NCI-H2081 treated with DMSO at 0.1 percent for 48 hours (cell line): ENCODE measurements at places on chromosomes 7 and 10.

GRCh38 chr7:151177310-151177709 lies 9.7 kb downstream of the ASB10 start:
- no peak for DNase-seq

DNA sequence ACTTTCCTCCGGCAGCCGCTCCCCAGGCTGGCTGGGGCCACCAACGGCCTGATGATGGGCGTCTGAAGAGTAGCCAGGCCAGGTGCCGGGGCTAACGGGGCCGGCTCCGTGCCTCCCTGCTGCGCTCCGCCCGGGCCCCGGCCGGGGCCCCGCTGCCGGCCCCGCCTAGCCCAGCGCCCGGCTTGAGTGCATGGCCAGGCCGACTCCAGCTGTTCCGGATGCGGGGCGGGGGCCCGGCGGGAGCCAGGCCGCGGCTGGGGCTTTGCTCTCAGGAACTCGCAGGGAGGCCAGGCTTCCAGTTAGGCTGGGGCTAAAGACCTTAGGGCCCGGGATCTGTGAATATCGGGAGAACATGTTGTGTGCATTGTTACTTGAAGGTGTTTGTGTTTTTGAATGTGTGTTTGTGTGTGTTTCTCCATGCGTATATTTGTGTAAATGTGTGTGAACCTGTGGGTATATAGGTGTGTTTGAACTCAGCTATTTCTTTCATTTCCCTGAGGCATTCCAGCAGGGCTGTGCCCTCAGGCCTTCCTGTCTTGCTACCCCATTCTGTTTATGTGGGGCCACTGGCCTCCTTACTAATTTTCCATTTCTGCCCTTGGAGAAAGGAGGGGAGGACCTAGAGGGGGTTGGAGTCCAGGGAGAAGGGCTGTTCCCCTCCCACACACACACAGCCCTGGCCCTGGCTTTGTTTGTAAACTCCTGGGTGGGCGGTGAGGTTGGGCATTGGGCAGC lies 1.1 kb upstream of the LBX1 start:
- no peak for DNase-seq

GRCh38 chr10:113470372-113471240 lies 82.2 kb upstream of the HABP2 start:
- DNase-seq, result no peak

- DNase-seq, result no peak
Observed at GRCh38 chr10:44426247-44427034, 41.5 kb upstream of the CXCL12 start.

DNA sequence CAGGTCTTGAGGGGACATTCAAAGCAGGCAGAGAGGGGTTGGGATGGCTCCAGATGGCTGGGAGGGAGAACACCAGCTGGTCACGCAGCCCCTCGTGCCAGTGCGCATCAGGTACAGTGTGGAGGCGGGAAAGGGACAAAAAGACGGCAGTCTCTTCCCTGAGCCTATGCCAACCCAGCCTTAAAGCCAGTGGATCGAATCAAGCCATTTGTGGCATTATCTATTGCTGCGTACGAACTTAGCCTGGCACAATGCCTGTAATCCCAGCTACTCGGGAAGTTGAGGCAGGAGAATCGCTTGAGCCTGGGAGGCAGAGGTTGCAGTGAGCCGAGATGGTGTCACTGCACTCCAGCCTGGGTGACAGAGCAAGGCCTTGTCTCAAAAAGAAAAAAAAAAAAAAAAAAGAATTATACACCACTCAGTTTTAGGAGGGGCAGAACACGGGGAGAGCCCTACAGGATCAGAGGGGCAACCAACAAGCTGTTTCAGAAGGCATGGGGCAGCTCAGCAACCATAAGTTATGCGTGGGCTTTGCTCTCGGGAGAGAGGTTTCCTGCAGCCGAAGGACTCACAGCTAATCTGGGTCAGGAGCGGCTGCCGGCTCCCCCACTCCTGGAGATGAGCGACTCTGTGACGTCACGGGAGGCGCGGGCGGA lies 356 bp upstream of the NDUFB2 start:
- DNase-seq, result no peak

- DNase-seq, result peak; percentile 55
Observed at GRCh38 chr10:91409069-91409868, 875 bp upstream of the HECTD2 start.

- no peak for DNase-seq
Observed at GRCh38 chr10:52778511-52779392, 6.2 kb upstream of the MBL2 start.

- no peak for DNase-seq
Observed at GRCh38 chr7:70322856-70323255, 724.6 kb downstream of the AUTS2 start.

DNA sequence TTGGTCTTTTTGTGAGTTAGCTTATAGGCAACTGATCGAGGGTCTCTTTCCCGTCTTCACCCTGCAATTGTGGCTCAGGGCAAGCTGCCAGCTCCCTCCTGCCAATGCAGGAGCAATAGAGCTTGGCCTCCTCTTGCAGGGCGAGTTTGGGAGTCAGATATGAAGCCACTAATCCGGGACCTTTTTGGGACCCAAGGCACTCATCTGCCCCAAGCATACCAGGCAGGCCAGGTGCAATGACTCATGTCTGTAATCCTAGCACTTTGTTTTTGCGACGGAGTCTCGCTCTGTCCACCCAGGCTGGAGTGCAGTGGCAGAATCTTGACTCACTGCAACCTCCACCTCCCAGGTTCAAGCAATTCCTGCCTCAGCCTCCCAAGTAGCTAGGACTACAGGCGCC lies 21.1 kb downstream of the LIMK1 start:
- no peak for DNase-seq

- peak; percentile 76 for DNase-seq
Observed at GRCh38 chr7:158325530-158326381, 261.9 kb downstream of the PTPRN2 start.

GRCh38 chr10:45441239-45442190 lies 67.5 kb downstream of the ALOX5 start:
- DNase-seq, result no peak

DNA sequence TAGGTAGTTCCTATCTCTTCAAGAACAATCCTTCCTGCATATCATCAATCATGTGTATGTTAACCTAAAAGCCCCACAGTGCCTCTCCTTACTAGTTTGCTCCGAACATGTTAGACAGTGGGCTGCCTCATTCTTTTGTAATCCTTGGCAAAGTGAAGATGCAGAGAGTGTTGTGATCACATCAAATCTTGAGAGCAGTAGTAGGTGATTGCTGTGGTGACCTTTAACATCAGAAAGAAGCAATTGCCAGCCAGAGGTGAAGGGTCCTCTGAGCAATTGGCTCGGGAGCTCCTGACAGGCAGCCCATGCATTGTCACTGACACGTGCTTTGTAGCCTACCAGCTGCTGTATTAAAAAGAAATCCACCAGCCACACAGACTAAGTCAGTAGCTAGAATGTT lies 19.6 kb upstream of the GSTK1 start:
- no peak for DNase-seq

- DNase-seq, result no peak
Observed at GRCh38 chr7:1013581-1013980, 30.6 kb downstream of the CYP2W1 start.

DNA sequence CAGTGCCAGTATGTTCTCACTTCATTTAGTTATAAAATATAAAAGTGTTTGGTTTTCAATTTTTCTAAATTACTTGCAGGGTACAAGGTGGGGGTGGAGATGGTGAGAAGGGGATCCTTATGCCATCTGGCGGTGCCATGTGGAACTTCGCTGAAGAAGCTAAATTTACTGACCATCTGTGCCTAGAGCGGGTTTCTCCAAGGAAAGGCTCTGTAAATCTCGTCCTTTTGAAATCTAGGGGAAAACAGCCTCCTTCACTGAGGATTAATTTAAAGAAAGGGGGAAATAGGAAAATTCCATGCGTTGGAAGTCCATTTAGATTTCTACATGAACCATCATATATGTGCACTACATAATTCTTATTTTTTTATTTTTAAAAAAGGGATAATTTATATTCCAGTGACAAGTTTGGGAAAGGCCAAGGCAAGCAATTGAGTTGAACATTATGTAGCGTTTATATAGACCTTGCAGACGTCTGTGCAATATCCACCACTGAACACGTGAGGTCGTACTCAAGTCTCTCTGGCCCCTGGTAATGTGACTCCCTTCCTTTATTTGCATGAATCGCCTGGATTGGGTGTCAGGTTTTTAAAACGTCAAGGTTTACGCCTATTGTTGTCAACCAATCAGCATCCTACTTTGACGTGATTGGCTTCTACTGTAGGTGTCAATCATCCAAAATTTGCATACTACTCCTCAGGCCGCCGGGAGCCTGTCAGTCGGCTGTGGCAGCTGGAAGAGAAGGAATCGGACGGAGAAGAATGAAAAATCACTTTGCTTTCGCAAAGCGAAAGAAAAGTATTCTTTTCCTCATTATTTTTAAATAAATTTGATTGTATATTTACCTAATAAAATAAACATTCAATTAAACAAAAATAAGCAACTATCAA lies 297.1 kb upstream of the NFE2L3 start:
- DNase-seq, result peak; percentile 100

DNA sequence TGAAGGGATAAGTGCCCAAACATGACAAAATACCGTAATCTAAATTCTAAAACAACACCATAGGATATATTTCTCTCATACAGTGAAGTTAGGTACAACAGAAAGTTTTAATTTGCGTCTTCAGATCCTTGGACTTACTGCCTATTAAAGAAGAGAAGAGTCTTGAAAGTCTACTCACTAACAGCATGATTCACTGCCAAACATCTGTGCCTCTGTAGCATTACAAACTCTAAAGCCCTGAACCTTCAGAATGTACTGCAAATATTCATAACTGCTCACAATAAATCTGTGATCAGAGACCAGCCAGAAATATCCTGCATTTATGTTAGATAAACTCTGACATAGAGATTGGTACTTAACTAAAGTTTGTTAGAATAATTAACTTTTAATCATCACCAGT lies 365.3 kb downstream of the PARD3 start:
- DNase-seq, result no peak

- DNase-seq, result no peak
Observed at GRCh38 chr7:32056767-32057166, 13.4 kb downstream of the PDE1C start.

- no peak for DNase-seq
Observed at GRCh38 chr7:128872394-128872824, 9.8 kb downstream of the ATP6V1F start.

DNA sequence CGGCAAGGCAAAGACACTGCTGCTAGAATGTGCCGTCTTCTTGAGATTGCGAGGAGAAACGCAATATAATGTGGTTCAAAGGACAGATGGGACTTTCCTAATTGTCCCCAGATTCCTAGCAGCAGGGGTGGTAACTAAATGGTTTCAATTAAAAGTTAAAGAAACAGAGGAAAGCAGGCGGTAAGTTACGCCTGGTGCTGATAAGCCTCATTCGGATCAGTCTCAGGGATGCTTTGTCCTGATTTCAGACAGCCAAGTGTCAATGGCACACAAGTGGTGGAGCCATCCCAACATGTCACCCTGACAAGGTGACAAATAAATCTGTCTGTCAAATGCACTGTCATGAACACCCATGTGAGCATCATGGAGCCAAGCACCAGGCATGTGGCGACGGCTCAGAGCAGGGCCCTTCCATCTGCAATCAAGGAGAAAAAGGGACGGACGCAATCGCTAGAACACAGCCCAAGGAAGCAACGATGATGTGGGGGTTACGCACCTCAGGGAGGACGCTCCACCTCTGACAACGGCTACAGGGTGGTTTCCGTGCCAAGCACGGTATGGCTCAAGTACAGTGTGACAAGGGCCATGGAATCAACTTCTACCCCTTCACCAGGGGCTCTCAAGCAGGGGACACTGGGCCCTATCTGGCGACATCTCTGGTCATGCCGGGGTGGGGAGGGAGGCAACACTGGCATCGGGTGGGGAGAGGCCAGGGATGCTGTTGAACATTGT lies 66.2 kb downstream of the CTBP2 start:
- DNase-seq, result no peak

DNA sequence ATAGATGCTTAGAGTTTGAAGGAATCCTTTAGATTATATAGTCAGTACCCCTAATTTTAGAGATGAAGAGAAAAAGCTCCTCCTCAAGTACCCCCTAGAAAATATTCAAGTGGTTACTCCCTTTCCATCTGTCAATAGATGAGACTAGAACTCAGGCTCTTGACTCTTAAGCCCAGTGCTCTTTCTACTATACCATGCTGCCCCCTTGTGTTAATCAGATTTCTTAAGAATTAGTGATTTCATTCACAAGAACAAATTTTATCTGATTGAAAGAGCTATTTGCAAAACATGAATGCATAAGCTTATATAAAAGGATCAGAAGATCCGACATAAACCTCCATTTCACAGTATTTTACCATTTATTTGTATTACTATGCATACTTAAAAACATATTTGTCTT lies 179.3 kb downstream of the TFEC start:
- DNase-seq, result peak; percentile 52

- DNase-seq, result no peak
Observed at GRCh38 chr7:11609096-11609670, 222.8 kb downstream of the THSD7A start.

GRCh38 chr10:17756557-17757217 lies 4.7 kb downstream of the TMEM236 start:
- DNase-seq, result no peak

DNA sequence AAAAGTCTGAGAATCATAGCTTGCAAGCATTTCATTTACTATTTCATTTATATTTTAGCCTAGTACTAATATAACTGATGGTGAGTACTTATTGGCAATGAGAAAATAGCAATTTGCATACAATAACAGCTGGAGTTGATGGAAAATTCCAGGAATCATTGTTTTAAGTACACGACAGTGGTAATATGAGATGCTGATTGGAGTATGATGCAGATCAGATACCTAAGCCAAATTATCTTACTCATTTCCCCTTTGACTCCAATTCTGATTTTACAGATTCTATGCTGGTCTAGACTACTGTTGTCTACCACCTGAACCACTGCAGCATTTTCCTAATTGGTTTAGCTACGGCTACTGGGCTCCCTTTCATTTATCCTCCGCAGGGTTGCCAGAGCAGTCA lies 36.7 kb downstream of the GNG11 start:
- DNase-seq, result no peak

- no peak for DNase-seq
Observed at GRCh38 chr10:15725603-15726002, 5.9 kb upstream of the ITGA8 start.

DNA sequence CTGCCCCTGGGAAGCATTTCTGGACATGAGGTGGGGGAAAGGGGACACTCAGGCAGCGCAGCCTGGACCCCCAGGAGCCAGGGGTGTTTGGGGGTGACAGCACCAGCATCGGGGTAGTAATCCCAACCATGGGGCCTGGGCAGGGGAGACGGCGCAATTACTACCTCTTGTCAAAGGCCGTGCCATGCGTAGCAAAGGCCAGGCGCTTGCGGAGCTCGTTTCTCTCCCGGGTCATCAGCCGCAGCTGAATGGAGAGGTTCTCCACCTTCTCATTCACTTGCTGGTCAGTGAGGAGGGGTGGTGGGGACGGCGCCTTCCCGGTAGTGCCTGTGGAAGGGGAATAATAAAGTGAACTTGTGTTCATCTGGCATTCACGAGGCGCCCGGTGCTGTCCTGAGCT lies 70.0 kb downstream of the DLG5 start:
- DNase-seq, result no peak

GRCh38 chr7:134071355-134072331 lies 55.5 kb upstream of the LRGUK start:
- no peak for DNase-seq

GRCh38 chr10:6445671-6446316 lies 134.3 kb downstream of the PRKCQ start:
- no peak for DNase-seq
